CD4-positive, alpha-beta T cell treated with Interleukin-4 for 4 hours (primary cell): ENCODE measurements at places on chromosomes 2 and 18.

GRCh38 chr2:129478902-129479517 lies 500.5 kb upstream of the RAB6C start:
- no peak for DNase-seq

- DNase-seq, result no peak
Measured at GRCh38 chr2:80126596-80127189, 177.9 kb downstream of the LRRTM1 start.

GRCh38 chr2:138536740-138537139 lies 35.2 kb downstream of the SPOPL start:
- no peak for DNase-seq

DNA sequence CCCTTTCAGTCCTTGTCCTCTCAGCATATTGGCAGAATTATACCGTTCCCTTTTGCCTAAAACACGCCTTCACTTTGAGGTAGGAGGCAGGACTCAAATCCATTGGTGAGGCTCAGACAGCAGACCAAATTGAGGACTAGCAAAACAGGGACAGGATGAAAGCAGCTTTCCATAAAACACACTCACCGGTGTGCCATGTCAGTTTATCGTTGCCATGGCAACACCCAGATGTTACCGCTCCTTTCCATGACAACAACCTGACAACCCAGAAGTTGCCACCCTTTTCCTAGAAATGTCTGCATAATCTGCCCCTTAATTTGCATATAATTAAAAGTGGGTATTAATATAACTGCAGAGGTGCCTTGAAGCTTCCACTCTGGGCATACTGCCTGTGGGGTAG lies 730.4 kb downstream of the METTL4 start:
- DNase-seq, result no peak

GRCh38 chr2:168255103-168255502 lies 7.7 kb upstream of the STK39 start:
- DNase-seq, result no peak

DNA sequence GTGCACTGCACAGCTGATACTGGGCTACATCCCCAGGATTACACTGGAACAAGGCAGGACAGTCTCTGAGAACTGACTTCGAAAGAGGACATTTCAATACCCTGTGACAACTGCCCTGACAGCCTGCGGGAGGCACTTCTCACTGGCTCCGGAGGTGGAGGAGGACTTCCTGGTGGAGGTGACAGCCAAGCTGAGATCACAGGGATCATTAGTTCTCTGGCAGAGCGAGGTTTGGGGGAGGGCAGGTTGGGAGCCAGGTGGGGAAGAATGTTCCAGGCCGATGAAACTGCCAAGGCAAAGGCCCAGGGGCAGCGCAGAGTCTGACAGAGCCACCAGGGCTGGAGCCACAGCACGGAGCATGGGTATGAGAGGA lies 28.0 kb upstream of the NPAS2 start:
- no peak for DNase-seq

- peak; percentile 39 for DNase-seq
Measured at GRCh38 chr2:63888490-63889402, 47.0 kb downstream of the UGP2 start.

DNA sequence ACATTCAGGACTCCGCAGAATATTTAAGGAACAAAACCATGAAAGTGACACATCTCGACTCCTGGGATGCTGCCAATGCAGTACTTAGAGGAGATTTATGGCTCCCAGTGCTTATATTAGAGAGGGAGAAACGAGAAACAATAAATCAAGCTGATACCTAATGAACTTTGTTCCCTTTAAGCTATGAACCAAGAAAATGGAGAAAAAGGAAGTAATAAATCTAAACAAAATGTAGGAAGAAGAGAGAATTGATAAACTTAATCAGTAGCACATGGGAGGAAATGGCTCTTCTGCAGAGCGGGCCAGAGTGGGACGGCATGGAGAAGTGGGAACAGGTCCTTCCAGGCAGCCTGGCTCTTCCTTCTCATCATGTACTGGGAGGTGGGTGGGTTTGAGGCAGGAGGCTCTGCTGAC lies 42.7 kb downstream of the NPPC start:
- no peak for DNase-seq

- no peak for DNase-seq
Measured at GRCh38 chr2:46029332-46029811, 267.8 kb upstream of the EPAS1 start.

DNA sequence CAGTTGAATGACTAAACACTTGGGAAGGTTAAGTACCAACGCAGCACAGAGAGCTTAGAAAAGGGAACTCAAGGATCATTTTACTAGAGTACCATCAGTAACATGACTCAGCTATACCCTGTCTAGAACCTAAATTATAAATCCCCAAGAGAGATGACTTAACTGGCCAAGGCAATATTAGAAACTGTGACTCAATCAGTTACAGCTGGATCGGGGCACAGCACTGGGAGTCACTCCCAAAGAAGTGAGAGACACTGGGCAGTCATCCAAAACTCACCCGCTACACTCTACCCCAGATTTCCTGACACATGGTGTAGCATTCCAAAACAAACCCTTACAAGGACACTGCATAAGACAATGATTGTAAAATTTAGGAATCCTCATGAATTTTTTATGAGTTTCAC lies 17.7 kb downstream of the IWS1 start:
- DNase-seq, result no peak

DNA sequence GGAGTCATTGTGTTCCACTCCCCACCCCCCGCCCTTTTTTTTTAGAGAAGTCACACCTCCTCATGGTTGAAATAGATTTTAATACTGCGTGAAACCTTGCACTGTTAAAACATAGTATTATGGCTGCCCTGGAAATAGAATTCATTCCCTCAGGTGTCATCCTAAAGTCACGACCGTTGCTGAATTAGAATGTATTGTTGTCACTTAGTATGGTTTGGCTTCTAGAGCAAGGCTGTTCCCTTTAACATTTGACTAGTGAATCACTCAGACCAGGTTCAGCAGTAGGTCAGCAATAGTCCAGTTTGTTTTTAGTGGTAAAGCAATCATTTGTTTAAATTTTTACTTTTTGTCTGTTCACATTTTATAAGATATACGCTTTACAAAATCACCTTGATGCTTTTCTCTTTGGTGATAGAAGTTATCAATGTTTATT lies 1.2 kb downstream of the BABAM2 start:
- DNase-seq, result no peak

DNA sequence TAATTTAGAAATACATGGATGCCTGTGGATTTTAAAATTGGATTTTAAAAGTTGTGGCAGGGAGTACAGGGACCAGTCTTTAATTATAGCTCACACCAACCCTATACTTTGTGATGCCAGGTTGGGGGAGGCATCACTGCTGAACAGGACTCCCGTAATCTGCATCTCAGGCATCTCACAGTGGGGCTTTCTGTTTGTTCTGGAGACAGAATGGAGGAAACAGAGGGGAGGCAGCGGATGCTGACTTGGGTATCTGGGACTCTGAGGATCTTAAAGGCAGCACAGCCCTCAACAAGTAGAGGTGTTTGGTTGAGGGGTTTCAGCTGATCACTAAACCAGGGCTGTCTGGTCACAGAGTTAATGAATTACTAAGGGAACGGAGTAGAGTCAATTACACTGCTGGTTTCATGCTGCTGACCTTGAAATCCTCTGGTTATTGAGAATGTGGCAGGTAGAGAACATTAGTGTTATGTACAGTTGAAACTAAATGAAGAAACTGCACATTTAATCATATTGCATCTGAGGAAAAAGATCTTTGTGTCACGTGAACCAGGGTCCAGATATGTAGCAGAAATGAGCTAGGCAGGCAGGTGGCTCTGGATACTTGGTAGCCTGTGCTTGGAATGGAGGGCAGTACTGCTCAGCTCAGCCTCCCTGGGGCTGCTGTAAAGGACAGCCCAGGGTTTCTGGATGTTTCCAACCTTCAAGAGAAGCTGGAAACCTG lies 40.3 kb downstream of the FHOD3 start:
- DNase-seq, result no peak

DNA sequence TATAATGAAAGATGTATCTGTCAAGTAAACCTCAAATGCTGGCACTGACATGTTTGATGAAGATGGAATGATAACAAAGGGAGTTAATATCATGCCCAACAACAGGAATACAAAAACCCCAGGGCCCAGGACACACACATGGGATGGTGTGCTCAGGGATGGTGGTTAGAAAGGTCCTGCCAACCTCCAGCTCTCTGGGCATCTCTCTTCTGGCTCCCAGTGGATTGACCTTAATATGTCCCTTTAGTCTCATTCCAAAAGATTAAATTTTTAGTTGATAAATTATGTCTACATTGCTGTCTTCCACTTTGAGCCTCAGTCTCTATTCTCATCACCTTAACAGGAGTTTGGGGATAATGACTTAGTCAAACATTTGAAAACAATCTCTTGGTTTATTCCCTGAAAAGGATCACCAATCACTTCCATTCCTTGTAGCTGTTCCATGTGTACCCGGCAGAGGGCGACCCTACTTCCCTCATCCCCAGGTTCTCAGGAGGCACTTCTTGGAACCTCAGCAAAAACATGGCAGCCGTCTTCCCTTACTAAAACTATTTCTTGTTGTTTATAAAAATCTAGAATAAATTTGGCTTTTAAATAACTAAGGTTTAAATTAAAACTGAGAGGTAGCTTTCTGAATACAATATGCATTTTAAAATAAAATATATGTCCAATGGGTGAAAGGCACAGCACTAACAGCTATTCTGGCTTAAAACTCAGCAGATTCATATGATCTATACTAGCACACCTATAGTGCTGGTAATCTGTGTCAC lies 29.6 kb downstream of the MCEE start:
- DNase-seq, result peak; percentile 55

DNA sequence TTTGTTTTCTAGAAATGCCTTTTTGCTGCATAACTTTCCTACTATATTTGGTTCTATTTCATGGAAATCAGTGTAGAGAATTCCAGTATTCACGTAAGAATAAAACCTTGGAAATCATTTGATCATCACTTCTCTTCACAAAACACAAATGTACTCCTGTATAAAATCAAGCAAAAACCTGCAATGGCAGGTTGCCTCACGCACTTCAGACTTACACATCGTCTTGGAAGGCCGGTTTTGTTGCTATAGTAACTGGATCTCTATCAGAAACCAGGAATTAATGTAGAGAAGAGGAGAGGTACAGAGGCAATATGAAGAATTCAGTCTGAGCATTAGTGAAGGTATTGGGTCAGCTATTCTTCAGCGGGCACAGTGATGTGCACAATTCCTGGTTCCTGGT lies 370.7 kb upstream of the CYRIA start:
- no peak for DNase-seq

DNA sequence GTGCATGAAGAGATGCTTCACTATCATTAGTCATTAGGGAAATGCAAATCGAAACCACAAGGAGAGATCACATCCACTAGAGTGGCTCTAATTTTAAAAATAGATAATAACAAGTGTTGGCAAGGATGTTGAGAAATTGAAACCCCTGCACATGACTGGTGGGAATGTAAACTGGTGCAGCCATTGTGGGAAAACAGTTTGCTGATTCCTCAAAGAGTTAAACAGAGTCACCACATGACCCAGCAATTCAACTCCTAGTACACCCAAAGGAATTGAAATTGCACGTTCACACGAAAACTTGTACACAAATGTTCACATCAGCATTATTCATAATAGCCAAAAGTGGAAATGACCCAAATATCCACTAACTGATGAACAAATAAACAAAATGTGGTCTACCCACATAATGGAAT lies 179.5 kb downstream of the BCL2 start:
- DNase-seq, result no peak

GRCh38 chr2:184765112-184765895 lies 167.0 kb downstream of the ZNF804A start:
- DNase-seq, result no peak

DNA sequence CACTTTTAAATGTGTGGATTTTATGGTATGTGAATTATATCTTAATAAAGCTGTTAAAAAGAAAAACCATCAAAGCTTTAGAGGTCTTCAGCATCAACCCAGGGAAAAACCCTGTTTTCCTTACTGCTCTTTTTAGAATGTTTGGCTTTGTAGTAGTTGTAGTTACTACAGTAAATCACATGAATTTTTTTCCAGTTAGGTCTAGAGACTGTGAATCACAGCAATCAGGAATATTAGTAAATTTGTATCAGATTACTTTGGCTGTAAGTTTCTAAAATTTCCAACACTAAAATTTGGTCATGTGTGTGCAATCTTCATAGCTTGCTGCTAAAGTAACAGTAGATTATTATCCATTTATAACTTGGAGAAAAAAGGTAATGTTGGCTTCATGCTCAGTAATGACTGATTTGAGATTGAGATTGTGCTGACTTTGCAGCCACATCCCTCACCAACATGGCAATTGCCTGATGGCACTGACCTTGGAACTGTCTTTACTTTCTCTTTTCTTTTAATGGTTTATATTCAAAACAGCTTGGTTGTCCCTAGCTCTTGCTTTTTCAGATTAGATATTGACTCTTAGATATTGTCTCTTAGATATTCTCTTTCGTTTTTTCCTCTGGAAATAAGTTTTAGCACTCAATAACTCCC lies 41.1 kb downstream of the LCLAT1 start:
- no peak for DNase-seq

DNA sequence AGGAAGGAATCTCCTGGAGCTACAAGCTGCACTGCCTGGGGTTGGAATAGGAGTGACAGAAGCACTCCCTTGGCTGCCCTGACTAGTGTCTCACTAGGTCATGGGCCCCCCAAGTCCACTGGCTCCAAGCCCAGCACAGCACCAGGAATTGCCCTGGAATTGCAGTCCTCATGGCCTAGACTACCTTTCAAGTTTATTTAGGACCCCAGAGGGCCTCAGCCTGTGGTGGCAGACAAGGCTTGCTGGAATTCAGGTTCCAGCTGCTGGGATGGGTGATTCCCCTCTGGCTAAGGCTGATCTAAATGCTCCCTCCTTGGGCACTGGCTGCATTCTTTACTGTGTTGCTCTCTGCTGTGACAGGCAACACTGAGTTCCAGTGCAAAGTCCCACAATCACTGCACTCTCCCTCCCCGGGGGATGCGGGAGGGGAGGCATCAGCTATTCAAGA lies 14.0 kb downstream of the STRADB start:
- no peak for DNase-seq
